ENCODE measurements at places on chromosomes 12 and 14.

GRCh38 chr12:108201808-108202207 is 72.7 kb downstream of the WSCD2 start:
- no peak for DNase-seq

DNA sequence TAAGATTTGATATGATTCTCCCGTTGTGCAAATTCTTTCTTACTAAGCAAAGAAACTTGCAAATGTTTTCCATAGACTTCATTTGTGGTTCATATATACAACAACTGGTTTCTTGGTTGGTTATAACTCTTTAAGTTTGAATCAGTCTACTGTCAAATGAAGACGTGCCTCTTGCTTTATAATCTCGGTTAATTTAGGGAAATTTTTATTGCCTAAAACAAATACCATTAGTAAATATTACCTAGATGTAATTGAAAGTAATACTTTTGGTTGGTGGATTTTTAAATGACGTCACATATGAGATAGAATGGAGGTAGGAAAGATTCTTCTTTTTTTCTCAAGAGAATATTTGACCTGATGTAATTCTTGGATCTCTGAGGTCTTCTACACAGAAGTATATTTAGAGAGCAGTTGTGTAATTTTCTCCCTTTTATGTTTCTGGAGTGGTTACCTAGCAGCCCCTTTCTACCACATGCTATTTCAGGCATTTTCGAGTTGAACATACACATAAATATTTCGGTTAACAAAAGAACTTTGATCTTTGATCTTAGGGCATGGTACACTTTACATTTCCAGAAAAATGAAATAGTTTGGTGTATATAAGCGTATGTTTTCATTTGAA is 1.7 kb downstream of the ATF7IP start:
- no peak for DNase-seq

- no peak for DNase-seq
Measured at GRCh38 chr12:27645671-27646070, 50.6 kb upstream of the REP15 start.

- DNase-seq, result no peak
Measured at GRCh38 chr14:62381311-62382070, 619.3 kb downstream of the SNAPC1 start.

DNA sequence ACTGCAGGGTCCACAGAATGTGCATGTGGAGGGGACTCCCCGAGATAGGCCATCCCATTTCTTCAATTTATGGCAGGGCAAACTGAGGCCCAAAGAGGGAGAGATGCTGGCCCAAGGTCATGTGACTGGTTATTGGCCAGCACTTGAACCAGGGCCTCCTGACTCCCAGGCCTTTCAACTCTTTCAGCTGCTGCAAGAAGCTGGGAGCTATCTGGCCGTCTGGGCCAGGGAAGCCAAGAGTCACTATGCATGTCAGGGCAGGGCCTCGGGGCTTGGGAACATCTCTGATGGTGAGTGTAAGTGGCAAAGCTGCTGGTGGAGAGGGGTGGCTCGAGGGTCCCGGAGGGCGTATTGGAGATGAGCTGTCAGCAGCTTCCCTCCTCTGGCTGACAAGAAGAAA is 9.5 kb upstream of the LTBP2 start:
- DNase-seq, result no peak

DNA sequence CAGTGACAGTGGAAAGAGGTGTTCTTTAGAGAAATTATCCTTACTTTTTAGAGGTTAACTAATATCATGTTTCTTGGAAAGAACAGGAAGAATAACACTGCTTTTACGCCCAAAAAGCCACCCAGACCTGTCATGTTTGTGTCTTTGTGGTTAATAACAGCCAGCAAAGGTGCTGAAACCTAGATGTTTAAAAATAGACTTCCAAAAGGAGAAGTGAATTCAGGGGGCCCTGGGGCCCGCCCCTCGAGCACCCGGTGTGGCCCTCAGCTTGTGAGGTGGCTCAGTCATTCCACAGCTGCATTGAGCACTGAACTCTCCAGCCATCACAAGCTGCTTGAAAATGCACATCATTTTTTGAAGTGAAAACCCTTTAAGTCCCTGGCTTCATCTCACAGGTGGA is 20.8 kb upstream of the AMN start:
- DNase-seq, result no peak

GRCh38 chr12:107522692-107523477 is 162.7 kb upstream of the PWP1 start:
- peak; percentile 30 for DNase-seq

DNA sequence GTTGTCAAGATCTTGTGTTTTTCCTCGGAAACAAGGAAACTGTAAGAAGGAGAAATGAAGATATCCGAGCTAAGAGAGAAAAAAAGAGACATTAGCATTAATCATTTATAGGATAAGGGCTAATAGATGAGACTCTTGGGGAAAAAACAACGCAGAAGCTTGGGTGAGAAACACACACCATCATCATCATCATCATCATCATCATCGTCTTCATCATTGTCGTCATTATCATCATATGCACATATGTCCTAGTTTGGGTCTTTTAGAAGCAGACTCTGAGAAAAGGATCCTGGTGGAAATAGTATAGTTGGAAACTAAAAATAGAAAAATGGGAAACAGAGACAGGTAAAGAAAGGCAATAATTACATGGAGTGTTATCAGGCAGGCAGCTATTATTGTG is 95.9 kb downstream of the PAH start:
- no peak for DNase-seq

DNA sequence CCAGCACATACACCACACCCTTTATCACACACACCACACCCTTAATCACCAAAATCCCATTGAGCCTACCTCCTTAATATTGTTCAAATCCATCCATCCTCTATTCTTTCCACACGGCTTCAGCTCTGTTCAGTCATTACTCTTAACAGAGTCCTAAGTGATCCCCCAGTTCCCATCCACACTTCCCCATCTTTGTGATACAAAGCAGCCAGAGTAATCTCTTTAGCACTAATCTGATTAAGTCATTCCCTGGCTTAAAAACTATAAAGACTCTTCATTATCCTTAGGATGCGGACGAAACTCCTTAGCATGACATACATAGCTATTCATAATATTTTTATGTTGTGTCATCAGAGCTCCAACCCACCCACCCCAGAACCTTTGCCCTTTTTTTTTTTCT is 14.7 kb upstream of the MFAP5 start:
- no peak for DNase-seq

DNA sequence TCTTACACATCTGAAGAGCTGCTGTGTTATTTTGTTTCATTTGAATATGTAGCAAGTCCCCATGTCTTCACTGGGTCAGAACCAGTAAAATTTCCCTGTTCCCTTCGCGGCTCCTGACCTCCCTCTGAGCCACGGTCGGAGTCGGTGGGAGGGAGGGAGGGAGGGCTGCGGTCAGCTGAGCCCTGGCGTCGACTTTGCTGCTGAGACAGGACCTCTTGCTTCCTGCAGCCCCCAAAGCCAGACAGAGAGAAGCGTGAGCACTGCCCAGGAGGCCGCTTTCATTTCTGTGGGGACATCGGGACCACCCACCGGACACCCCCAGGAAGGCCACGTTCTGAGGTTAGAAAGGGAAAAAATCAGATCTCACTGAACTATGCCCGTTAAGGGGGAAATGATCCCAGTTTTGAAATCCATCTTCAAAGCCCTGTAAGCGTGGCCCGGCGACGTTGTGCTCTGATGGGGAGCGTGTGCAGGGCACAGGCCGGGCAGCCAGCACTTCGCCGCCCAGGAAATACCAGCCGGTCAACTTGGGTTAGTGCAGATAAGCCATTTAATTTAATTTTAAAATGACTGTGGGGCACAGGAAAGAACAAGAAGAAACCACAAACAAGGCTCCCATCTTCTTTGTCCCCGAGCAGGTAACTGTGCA is 42.1 kb downstream of the NOC4L start:
- DNase-seq, result no peak

DNA sequence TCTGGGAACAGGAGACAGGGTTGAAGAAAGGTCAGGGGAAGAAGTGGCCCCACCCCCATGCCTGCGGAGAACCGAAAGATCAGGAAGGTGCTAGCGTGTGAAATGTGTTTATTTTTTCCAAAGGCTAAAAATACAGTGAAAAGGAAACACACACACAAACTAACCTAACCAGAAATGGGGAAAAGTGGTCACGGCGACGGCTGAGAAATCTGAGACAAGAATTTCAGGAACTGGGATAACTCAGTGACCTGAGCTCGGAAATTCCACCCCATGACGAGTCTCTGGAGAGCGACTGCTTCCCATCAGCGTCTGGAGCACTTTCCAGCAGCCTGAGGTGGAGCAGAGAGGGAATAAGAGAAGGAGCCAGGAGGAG is 16.6 kb upstream of the RND1 start:
- no peak for DNase-seq

GRCh38 chr14:22185191-22185590 is 403.8 kb downstream of the DAD1 start:
- DNase-seq, result no peak

DNA sequence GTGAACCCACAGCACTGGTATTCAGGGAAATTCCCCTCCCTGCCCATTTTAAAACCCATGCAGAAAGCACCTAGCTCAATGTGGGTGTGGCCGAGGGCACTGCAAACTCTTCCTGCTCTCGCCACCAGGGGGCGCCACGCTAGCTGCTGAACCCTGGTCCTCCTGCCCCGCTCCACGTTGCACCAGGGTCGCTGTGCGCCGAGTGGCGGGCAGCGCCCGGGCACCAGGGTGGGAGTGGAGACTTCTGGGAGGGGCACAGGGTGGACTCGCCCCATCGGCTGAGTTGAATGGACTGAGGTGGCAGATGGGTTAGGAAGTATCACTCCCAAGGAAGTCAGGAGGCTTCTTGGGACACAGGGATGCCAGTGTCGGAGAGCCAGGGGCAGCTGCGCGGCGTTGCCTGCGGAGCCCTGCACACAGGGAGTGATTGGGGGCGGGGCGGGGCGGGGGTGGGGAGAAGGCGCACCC is 48.1 kb upstream of the BCL11B start:
- peak; percentile 48 for DNase-seq

DNA sequence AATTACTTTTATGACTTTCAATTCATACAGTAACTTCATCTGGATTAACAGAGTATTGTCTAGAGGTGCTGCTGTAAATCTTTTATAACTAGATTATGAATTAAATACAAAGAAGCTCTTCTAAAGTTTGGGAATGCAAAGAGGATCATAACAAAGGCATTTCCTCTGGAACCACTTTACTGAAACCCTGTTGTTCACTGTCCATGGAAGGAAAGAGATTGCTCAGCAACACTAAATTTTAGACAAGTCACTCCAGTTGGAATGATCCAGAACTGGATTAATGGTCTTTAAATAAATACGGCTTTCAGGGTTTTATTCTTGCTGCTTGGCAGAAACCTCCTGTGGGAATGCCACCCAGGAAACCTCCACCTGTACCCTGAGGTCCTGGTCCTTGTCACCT is 250.6 kb downstream of the KSR2 start:
- no peak for DNase-seq

GRCh38 chr14:53478174-53478573 is 325.1 kb upstream of the DDHD1 start:
- DNase-seq, result no peak

GRCh38 chr12:102009796-102010195 is 52.0 kb downstream of the WASHC3 start:
- DNase-seq, result no peak

- DNase-seq, result no peak
Measured at GRCh38 chr12:43737646-43738045, 20.9 kb downstream of the PUS7L start.

GRCh38 chr12:15356951-15357364 is 34.6 kb downstream of the PTPRO start:
- peak; percentile 97 for DNase-seq

GRCh38 chr12:131362291-131363211 is 348.3 kb upstream of the SFSWAP start:
- no peak for DNase-seq

- no peak for DNase-seq
Measured at GRCh38 chr14:21874167-21874566, 200.5 kb upstream of the OR4E1 start.

DNA sequence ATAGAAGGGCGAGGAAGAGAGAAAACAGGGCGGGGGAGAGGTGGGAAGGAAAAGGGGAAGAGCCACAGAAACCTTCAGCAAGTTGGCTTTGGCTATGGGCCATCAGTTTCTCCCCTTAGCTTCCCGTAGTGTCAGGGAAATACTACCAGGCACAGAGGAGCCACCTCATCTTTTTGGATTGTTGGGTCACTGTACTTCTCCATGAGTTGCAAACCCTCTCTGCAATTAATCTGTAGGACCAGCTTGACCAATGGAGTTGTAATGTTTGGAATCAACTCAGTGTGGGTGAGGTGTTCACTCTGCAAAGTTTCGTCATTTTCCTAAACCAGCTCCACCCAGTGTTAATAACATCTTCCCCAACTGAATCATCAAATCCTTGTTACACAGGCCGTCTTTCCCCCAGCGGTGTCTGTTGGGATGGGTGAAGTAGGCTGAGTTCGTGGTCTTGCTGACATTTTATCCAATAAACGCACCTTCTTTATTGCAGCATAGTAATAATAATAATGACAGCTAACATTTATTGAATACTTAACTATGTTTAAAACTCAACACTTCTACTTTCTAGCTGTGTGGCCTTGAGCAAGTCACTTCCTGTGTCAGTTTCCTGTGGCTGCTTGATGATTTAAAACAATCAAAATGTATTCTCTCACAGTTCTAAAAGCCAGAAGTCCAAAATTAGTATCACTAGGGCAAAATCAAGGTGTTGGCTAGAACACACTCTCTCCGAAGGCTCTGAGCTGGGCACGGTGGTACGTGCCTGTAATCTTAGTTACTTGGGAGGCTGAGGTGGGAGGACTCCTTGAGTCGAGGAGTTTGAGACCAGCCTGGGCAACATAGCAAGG is 8.1 kb upstream of the GLTP start:
- no peak for DNase-seq

- DNase-seq, result no peak
Measured at GRCh38 chr12:79063258-79063657, 198.7 kb downstream of the SYT1 start.

GRCh38 chr12:42593874-42594273 is 4.3 kb upstream of the PRICKLE1 start:
- no peak for DNase-seq

DNA sequence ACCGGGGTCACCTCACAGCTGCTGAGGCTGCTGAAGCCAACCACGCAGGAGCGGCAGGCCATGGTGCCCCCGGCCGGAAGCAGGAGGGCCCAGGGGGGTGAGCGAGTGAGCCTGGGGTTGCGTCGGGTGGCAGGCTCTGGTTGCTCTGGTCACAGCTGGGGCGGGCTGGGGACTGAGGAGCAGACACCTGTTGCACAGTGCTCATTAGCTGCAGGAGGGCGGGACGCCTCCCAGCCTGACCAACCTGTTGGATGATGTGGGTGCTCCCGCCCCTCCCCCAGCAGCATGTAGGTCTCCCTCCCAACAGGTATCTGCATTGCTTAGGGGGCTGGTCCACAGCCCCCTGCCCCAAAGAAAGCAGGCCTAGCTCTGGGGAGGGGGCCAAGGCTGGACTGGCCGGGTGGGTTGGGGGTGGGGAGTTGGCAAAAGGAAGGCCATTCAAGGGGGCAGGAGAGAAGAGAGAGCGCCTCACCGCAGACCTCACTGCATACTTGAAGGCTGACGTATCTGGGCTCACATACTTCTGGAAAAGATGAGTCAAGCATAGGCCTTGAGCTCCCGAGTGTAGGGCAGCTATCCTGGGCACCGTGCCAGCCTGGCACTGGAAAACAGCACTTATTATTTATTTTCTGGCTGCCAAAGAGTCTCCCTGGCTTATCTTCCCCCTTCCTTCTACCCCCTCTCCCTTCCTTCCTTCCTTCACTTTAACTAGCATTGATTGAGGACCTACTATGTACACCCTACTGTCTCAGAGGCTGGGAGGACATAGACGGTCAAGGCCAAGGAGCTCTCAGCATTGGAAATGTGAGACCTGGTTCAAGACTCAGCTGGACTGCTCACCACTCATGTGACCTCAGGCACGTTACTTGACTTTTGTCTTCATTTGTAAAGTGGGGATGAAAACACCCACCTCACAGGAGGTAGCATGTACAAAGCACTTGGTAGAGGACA is at the start of gene KRT80:
Gene KRT80 (minus strand): TSS at position 174 of the 951 bp plus-strand sequence. CDS start 112 bp downstream, at position 62.
- DNase-seq, result peak; percentile 94

GRCh38 chr12:3381059-3382047 is 109.7 kb upstream of the PRMT8 start:
- DNase-seq, result no peak

Measured in NCI-H345 (cell line).